Fibroblast of villous mesenchyme (primary cell): ENCODE measurements at places on chromosomes 6 and 20.
A peak's percentile ranks its signal among the peaks of the same experiment; 100 is the strongest.

- DNase-seq: no peak
Measured at GRCh38 chr6:56959094-56959493, 4.2 kb downstream of the BEND6 start.

DNA sequence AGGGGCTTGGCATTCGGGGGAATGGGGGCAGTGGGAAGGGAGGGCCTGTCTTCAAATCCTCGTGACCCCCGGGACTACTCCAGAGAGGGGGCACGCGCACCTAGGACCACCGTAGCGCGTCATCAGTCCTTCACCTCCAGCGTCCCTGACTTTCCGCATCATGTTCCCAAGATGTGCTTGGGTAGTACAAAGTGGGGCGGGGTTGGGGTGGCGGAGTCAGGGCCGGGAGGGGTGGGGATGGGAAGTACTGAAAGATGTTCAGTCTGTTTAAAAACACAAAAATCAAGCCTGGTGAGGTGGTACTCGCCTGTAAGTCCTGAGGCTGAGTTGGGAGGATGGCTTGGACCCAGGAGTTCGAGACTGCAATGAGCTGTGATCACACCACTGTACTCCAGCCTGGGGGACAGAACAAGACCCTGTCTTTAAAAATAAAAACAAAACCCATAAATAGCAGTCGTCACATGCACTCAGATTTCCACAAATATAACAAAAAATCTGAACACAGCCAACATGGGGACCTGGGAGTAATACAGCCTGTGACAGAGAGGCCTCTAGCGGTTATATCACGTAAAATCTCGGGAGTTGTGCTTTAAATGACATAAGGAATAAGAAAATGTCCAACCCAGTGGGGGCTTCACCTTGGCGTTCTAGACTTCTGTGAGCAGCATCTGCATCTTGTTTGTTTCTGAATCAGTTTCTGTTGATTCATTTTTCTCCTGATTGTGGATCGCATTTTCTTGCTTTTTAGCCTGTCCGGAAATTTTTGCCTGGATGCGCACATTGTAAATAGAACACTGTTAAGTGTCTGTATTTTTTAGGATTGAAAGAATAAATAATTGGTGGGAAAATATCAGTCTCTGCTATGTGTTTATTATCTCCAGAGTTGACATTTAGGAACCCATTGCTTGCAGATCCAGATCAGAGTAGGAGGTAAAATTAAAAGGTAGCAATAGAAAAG lies 698 bp upstream of the LRP11 start:
- DNase-seq: peak; percentile 80

DNA sequence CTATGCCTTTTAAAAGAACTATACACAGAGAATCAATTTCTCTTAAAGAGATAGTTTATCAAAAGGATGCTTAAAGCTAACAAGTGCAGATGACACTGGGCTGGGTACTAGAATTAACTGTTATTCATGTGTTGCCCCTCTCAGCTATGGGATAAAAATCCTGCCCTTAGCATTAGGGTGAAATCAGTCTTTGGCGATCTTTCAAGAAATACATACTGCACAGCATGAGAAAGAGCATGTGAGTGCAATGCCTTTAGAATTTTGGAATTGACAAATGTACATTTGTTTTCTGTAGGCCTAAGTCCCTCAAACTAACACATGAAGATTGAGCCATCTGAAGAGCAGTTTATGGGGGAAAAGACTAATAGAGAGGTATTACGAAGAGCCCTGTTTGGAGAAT lies 115.4 kb downstream of the ZFP64 start:
- DNase-seq: peak; percentile 11

- DNase-seq: no peak
Measured at GRCh38 chr6:34487536-34487935, 21.7 kb downstream of the PACSIN1 start.

DNA sequence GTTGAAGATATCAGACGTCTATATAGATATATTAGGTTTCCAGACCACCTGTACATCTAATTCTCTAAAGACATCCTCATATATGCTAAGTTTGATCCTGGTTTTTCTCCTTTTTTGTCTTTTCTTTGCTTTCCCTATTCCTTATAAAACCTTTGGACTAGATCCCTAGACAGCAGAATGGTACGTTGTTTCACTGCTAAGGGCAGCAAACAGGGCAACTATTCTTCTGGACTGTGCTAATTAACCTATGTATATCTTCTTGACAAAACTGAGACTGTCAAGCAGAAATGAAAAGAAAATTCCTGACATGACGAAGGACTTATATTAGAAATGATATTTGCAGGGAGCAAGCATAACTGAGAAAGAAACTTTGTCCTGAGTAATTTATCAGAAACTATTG lies 19.1 kb downstream of the ME1 start:
- no peak for DNase-seq
